ENCODE measurements at places on chromosomes 4 and X.

DNA sequence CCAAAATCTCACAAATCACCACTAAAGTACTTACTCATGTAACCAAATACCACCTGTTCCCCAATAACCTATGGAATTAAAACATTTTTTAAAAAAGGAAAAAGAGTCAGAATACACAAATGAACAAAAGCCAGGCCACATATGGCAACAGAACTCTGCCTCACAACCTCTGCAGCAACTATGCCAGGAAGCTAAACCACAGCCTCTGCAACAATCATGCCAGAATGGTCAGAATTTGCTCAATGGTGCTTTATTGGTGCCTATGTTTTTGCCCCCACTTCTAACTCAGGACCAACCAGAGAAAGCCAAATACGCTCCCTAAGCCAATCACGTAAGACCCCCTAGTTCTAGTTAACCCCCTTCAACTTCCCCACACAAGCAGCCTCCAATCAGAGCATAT is 69.6 kb downstream of the HOPX start:
- DNase-seq, result peak; percentile 42

- DNase-seq, result no peak
Measured at GRCh38 chr4:21949073-21949457, 493 bp upstream of the KCNIP4 start.

DNA sequence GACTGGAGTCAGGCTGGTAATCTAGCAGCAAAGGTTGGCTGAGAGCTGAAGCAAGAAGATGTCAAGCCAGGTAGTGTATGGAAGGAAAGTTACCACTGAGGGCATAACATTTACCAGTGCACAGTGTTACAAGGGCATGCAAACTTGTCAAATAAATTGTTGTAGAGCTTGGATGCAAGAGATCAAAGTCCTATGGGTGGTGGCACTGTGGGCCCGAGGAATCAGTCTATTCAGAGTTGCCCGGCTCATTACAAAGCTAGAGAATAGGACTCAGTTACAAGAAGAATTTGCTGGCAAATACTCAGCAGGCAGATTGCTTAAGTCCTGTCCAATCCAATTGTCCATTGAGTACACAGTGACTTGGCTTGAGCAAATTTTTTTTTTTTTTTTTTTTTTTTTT is 2043.8 kb downstream of the ARAP2 start:
- DNase-seq, result no peak

- DNase-seq, result peak; percentile 81
Measured at GRCh38 chr4:118888666-118889311, at the start of gene SYNPO2. TSS of gene SYNPO2 (plus strand) at chr4:118888854. CDS start at chr4:118889037, 183 bp downstream.

DNA sequence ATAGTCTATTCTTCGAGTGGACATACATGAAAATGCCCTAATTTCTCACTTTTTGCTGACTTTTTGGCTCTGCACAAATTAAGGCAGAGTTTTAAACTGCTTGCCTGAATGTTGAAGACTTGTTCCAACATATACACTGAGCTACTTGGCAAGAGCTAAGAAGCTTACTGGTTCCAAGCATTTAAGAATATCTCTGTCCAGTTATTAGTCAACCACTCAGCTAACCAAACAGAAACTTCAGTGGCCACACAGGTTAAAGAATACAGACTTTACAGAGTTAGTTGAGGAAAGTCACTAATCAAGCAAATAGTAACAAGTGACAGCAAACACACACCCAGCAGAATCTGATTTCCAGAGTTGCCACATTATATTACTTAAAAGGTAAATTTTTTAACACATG is 35.5 kb downstream of the AMER1 start:
- no peak for DNase-seq

GRCh38 chrX:24283127-24283794 is 30.6 kb downstream of the SUPT20HL2 start:
- DNase-seq, result no peak

GRCh38 chrX:9738151-9738550 is 27.5 kb downstream of the GPR143 start:
- DNase-seq, result no peak

DNA sequence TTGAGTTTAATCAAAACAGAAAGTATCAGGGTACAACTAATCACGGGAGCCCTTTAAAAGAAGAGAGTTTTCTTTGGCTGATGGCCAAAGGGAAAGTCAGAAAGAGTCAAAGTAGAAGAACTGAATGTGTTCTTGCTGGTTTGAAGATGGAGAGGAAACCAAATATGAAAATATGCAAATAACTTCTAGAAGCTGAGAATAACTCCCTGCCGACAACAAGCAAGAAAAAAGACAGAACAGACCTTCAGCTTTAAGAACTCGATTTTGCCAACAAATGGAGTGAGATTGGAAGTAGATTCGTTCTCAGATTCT is 903.8 kb downstream of the STIM2 start:
- no peak for DNase-seq

GRCh38 chr4:104677116-104677515 is 182.4 kb upstream of the CXXC4 start:
- DNase-seq, result no peak

GRCh38 chrX:148049441-148049840 is 68.3 kb downstream of the FMR1NB start:
- DNase-seq, result peak; percentile 23

DNA sequence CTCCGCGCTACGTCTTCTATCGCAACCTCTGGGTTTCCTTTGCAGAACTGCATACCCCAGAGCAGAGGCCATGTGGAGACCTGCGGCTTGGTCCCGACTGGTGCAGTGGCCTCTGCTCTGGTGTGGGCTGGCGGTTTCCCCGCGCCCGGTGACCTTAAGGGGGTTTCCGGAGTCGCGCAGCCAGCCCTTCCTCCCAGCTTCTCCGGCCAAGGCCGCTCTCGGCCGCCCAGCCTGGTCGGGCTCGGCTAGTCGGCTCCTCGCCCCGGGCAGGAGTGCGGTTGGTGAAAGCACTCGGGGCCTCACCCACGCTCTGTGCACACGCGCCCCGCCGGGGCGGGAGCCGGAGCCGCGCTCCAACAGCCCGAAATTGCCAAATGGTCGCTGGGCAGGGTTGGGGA is 84.9 kb downstream of the BCOR start:
- peak; percentile 54 for DNase-seq

DNA sequence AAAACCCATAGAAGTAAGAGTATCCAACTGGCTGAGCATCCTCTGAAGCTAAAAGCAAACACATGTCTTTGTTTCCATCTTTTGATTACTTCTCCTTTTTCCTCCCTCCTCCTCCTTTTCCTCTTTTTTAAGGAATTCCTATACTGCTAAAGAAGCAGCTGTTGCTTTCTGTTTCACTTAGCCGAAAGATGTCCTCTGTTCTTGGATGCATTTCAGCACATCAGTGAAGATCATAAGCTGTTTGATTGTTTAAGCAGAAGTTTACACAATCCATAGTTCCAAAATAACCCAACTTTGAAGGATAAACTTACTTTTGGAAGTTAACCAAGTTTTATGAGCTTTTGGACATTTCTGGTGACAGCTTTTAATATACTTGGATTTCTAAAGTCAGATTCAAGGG is 55.1 kb upstream of the TNIP3 start:
- DNase-seq, result no peak

GRCh38 chrX:153647461-153648357 is 706 bp downstream of the DUSP9 start:
- no peak for DNase-seq

All from AG10803 (cell line).